ENCODE measurements at places on chromosomes 6 and 20.

GRCh38 chr20:10708351-10709185 lies 34.8 kb upstream of the JAG1 start:
- no peak for DNase-seq

- no peak for DNase-seq
Observed at GRCh38 chr6:3850451-3851203, 1.5 kb downstream of the FAM50B start.

DNA sequence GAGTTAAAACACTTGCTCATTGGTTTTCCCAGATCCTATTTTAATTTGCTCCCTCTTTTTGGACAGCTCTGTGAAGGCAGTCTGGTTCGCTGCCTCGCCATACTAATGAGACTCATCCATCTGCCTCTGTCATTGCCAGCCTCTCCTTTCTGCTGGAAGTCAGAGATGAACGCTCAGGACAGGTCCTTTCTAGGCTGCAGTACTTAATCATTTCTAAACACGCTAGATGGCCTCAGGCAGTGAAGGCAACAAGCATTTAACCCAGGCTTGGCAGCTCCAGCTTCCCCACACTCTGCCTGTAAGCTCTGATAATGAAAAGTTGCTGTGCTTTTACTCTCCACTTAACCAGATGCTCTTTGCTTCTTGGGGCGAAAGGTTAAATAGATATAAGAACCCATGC lies 286.7 kb upstream of the POU3F2 start:
- no peak for DNase-seq

DNA sequence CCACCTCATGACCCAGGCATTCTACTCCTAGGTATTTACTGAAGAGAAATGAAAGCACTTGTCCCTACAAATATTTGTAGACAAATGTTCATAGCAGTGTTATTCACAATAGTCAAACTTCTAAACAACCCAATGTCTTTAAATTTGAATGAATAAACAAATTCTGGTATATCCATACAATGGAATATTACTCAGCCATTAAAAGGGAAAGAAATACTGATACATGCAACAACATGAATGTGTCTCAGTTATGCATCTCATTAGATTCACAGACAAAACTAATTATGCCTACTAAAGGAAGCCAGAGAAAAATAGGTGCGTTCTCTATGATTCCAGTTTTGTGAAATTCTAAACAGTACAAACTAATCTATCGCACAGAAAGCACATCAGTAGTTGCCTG lies 30.7 kb downstream of the MDFI start:
- no peak for DNase-seq

All from forelimb muscle (tissue), 1 donor.